Astrocyte of the hippocampus (primary cell): ENCODE measurements at places on chromosomes 16 and 17.

- DNase-seq = peak; percentile 74
Observed at GRCh38 chr16:83420206-83420760, 387.5 kb upstream of the HSBP1 start.

- no peak for DNase-seq
Observed at GRCh38 chr16:13931845-13932244, 11.9 kb downstream of the ERCC4 start.

GRCh38 chr16:66245868-66246267 lies 120.6 kb upstream of the CDH5 start:
- DNase-seq = no peak

- DNase-seq = no peak
Observed at GRCh38 chr17:73247726-73248125, 14.0 kb downstream of the CPSF4L start.

- peak; percentile 58 for DNase-seq
Observed at GRCh38 chr17:77959126-77959925, 823 bp downstream of the TNRC6C start.

- DNase-seq = no peak
Observed at GRCh38 chr17:82440469-82440981, 10.0 kb downstream of the CYBC1 start.
